ENCODE measurements at places on chromosomes 5 and 9.

DNA sequence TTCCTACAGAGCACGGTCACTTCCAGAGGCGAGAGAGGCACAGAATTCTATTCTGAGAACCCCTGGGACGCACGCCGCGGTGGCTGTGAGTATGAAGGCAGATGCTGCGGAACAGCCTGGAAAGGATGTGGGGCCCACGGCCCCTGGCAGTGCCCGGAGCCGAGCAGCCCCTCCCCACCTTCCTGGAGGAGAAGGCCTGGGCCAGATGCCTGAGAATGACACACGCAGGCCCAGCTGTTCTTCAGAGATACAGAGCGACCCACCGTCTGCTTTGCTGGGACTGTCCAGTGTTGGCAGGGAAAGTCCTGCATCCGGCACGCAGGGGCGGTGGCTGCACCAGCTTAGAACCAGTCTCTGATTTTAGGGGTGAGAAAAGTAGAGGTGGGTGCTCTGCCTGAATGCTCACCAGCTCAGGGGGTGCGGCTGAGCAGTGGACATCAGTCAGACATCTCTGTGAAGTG is 116.7 kb upstream of the LPCAT1 start:
- no peak for DNase-seq

DNA sequence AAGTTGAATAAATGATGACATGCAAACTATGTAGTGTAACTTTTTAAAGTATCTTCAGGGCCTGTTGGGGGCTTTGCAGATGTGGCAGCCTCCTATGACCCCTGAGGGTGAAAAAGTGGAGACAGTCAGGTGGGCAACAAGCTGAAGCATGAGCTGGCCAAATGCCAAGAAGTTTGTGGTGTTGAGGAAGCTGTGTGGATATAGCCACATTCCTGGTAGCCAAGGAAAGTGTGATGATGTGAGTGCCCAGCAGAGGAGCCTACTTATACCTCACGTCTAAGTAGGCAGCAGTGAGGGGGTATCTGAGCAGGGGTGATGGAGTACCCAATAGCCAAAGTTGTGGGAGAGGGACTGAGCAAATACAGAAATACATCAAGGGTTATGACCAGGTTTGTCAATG is 621.2 kb upstream of the CDH6 start:
- no peak for DNase-seq

GRCh38 chr5:164027738-164028137 is 522.3 kb downstream of the MAT2B start:
- no peak for DNase-seq

DNA sequence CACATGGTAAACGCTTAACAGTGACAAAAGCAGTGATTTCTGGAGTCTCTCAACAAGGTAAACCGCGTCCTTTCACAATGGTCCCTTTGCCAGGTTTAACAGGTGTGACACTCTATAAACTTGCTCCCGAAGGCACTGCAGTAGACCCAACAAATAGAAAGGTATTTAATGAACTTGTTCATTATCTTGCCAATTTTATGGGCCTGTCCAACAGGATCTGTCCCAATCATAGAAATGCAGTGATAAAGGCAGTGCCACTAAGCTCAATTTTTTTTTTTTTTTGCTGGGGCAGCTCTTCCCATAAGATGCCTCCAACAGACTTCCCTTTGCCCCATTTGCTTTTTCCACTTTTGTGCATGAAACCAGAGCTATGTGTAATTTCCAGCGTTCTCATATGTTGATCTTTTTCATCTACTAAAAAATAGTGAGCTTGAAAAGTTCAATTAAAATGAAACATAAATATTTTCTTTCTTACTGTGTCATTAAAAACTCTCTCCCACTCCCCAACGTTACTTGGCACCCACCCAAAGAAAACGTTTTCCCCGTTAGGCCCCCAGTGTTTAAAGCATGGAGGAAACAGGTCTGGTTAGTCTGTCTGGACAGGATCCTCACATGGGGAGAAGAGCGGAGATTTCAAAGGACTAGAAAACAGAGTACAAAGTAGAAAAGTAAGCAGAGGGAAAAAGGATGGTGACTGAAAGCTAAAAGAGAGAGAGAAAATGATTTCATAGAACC is 80.9 kb upstream of the SPATA31D4 start:
- DNase-seq, result no peak

DNA sequence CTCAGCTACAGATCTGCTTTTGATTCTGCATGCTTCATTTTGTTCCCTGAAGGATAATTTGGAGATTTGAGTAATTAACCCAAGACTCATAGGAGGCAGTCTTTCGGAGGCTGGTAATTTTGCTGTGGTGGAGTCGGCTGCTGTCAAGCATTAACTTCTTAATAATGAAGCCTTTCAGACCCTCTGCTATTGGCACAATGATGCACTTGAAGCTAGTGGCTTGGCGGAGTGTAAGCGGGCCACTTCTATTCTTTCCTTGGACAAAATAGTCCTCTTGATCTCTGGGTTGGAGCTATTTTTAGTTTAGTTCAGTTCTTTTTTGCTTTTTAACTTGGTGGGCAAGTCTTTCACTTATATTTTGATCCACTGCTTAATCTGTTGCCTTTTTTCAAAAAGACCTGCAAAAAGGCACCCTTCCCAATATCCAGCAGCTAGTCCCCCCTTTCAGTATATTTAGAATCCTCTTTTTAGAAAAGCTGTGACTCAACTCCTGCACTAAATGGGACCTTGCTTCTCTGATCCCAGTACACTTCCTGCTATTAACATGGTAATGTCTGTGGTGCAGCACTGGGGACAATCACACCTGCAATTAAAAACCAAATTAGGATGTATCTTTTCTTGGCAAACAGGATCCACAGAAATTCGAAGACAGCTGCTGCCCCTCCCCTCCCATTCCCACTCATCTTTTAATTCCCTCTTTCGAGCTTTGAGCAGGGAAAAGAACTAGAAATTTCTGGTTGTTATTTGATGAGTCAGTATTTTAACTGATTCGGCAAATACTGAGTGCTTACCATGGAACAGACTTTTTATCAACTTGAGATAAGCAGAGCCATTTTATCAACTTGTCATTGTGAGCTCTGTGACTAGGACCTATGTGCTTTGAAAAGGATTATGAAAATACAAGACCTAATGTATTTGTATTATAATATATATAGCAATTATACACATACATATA is 169.4 kb upstream of the ANKRD55 start:
- DNase-seq, result no peak

- no peak for DNase-seq
These were observed 33.0 kb downstream of the ELOVL7 start for GRCh38 chr5:60811105-60811504.

- DNase-seq, result no peak
These were observed 1.8 kb upstream of the SLC25A51 start for GRCh38 chr9:37905776-37906175.

DNA sequence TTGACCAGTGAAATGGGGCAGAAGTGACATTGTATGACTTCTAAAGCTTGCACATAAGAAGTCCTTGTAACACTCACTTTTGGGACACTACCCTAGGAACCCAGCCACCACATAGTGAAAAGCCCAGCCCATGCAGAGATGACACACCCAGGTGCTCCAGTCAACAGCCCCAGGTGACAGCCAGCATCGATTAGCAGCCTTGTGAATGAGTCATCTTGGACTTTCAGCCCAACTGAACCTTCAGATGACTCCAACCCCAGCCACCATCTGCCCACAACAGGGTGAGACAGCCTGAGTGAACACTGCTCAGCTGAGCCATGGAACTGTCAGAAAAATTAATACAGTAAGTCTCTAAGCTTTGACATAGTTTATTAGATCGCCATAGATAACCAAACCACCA is 458.6 kb downstream of the ZSWIM6 start:
- DNase-seq, result no peak

DNA sequence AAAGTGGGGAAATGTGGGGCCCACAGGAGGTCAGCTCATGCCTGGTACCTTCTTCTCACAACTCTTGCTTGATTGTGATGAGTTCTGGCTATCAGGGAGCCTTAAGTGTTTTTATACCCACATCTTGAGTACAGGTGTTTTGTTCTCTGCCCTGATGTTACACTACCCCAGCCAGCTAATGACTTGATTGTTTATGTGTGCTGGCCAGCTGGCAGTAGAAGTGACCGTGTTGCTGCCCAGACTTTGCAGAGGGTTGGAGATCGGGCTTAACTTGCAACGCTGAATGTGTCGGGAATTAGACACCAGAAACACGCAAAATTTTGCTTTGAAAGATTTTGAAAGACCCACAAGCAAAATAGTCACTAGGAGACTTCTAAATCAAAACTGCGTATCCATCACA is 16.9 kb upstream of the ZDHHC11B start:
- DNase-seq, result no peak

DNA sequence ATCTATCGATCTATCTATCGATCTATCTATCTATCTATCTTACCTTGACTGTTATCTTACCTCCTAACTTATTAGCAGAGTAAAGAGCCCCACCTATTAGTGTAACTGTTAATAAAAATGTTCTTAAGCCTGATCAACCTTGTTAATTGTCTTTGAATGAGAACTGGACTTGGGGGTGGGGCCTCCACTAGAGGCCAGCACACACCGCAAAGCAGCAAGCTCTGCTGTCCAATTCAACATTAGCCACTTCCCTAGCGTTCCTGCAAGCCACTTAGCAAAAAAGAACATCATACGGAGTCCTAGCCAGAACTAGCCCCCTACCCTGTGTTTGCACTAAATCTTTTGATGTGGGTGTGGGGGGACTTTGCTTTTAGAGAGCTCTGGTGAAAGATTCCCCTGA is 515.8 kb downstream of the KDM4C start:
- DNase-seq, result peak; percentile 48

GRCh38 chr5:128904805-128905567 is 60.3 kb upstream of the SLC27A6 start:
- no peak for DNase-seq

- peak; percentile 47 for DNase-seq
These were observed 885 bp downstream of the RNF44 start for GRCh38 chr5:176536132-176536901.

DNA sequence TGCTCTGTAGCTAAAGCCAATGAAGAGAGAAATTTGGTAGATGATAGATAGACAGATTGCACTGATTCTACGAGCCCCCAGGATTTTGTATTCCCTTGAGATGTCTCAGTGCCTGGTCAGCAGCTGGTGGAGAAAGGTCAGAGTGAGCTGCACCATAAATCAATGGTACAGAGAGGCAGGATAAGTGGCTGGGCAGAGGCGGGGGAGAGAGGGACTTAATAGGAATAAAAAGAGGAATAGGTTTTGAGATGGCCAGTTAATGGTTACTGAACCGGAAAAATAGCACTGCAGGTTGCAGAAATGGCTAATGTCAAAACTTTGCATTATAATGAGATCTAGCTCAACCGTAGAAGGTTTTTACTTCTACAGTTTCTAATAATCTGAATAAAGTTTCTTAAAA is 47.9 kb upstream of the SLC12A2 start:
- peak; percentile 15 for DNase-seq

DNA sequence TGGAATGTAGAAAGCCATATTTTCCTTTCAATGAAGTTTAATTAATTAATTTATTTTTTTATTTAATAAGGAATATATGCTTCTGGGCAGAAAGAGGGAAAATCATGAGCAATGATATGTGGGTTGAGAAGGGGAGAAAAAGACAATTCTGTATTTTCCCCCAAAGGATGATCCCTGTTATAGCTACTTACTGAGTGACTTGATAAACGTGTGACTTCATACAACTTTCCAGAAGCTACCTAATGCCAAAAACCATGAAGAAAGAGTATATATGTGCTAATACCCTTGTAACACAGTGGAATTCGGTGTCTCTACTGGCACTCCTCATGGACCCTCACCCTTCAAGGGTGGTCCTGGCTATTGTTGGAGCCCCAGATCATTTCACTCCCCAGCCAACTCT is 335.0 kb upstream of the KLF4 start:
- DNase-seq, result no peak

- peak; percentile 6 for DNase-seq
These were observed 84.4 kb upstream of the RARS1 start for GRCh38 chr5:168401880-168402279.

DNA sequence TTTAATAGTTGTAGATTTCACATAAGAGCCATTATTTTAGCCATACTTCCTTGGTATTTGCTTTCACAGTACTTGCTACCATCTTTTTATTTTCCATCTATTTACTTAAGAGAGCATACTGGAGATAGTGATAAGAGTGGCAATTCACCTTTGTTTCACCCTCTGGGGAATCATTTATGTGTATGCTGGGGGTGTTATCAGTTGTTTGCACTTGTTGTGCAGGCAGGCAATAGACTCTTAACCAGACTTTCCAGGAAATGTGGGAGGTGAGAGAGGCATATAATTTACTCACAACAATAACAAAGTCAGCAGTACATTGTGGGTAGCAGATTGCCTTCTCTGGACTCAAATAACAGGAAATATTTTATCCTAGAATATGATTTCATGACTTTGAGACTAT is 1018.3 kb downstream of the CDH12 start:
- no peak for DNase-seq
